Fibroblast of skin of right biceps (primary cell): ENCODE measurements at places on chromosomes 12 and 14.
A peak's percentile ranks its signal among the peaks of the same experiment; 100 is the strongest.

- no peak for DNase-seq
Observed at GRCh38 chr12:113577464-113578129, 105.9 kb upstream of the LHX5 start.

- DNase-seq = no peak
Observed at GRCh38 chr12:10558789-10559188, 53.1 kb downstream of the EIF2S3B start.

DNA sequence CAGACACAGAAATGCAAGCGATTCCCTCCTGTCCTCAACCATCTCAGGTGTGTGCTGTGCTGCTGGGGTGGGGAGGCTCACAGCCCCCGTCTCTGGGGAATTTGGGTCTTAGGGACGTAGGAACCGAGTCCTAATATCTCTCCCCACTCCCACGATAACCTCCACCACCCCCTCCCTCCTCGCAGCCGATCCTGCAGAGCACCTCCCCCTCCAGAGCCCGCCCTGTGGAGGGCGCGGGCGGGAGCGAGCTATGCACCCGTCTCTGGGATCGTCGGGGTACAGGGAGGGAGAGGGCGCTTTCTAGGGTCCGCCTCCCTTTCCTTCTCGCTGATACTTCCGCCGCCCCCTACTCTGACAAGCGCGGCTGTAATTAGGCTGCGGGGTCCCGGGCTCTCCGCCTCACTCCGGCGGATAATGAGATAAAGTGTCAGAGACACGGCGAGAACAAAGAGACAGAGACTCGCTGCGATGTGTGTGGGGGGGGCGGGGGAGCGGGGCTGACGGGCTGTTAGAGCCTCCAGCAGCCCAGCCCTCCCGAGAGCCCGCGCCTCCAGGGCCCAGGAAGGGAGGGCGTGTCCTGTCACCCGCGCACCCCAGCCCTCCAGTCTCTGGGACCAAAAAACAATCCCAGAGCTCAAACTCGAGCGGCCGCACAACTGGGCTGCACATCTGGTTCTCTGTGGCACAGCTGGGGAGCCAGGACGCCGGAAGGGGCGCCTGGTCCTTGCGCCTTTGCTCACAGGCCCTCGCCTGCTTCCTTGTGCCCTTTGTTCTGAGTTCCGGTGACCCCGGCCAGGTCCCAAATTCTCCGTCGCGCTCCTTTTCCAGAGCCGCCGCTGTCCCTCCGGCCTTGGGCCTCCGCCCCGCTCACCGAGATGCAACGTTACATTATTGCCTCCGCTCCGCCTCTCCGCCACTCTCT lies 8.7 kb downstream of the SHMT2 start:
- no peak for DNase-seq

- DNase-seq = no peak
Observed at GRCh38 chr12:99261256-99261655, 386.3 kb upstream of the GARIN6 start.

GRCh38 chr14:67263499-67264149 lies 22.4 kb downstream of the PALS1 start:
- DNase-seq = peak; percentile 83

DNA sequence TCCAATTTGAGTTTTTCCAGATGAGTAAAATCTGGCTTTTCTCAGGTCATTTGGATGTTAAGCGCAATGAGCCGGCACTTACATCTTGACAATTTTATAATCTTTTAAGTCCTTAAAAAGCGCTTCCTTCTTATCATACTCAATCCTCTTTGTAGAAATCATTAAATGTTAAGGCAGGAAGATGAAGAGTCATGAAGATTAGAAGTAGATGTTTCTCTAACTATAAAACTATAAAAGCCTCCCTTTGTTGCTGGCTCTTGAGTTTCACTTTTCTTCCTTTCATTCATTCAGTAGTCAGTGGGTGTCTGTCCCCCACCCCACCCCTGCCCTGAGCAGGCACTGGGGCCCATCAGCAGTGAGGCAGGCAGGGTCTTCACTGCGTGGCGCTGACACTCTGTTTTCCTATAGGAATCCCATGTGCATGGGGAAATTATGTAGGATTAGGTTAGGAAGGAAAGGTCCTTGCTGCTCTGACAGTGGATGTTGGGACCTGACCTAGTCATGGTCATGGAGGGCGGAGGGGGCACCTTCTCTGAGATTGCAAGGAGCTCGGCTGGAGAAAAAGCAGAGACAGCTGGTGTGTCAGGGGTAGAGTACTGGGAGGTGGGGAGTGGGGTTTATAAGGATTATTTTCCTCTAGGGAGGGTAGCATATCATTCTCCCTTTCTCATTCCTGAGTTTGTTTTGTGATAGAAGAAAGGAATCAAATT lies 65.8 kb downstream of the CCDC92 start:
- no peak for DNase-seq

- DNase-seq = peak; percentile 46
Observed at GRCh38 chr12:51381226-51382079, 9.8 kb downstream of the GALNT6 start.
